Fibroblast of skin of left biceps (primary cell): ENCODE measurements at places on chromosomes 3 and 15.

DNA sequence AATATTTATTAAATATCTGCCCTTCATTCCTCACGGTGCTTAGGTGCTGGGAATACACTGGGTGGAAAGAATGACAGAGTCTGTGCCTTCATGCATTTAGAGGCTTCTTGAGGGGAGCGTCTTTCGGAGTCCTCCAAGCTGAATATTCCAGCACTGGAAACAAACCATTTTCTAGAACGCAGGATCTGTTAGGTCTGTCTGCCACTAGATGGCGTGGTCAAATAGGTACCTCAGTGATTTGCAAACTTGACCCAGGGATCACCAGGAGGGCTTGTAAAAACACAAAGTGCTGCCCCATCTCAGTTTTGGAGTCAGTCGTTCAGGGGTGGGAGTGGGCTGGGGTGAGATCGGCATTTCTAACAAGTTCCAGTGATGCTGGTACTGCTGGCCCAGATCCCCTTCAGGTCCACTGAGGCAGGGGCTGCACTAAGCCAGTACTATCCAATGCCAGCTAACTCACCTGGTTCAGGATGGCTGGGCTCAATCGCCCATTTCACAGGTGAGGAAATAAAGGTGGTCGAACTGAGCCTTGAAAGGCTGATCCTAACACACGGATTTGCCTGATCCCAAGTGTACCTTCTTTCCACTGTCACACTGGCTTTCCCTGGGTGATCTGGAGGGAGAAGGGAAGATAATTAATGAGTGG is 14.8 kb downstream of the ARNT2 start:
- DNase-seq = no peak

- no peak for DNase-seq
Measured at GRCh38 chr15:25226360-25226759, 212.5 kb downstream of the UBE3A start.

GRCh38 chr15:79495775-79496174 is 63.6 kb downstream of the MINAR1 start:
- DNase-seq = no peak

DNA sequence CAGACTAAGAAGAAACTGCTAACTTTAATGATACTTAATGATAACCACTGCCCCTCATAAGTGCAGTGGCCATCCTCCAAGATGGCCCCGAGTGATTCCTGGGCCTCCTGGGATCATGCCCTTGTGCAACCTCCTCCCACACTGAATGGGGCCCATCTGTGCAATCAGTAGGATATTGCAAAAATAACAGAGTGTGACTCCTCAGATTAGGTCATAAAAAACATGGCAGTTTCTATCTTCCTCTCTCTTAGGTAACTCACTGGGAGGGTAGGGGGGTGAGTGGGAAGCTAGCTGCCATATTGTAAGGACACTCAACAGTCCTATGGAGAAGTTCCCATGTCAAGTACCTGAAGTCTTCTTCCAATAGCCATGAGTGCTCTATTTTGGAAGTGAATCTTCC is 173.0 kb downstream of the SHQ1 start:
- DNase-seq = no peak

DNA sequence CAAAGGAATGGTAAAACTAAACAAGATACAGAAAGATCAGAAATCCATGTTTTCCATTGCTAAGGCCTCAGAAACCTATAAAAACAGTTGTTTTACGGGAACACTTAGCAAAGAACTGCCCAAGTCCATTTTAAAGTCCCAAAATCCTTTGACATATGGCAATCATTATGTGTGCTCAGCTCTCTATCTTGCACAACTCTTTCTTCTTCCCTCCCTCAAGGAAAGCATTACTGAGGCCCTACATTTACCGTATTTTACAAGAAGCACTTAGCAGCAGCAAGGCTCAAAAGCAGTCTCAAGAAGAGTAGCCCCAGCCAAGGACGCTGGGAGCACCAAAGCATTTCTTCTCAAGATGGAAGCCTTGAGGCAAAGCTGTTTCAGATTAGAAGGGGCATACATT is 169.6 kb upstream of the LRTM1 start:
- DNase-seq = no peak

DNA sequence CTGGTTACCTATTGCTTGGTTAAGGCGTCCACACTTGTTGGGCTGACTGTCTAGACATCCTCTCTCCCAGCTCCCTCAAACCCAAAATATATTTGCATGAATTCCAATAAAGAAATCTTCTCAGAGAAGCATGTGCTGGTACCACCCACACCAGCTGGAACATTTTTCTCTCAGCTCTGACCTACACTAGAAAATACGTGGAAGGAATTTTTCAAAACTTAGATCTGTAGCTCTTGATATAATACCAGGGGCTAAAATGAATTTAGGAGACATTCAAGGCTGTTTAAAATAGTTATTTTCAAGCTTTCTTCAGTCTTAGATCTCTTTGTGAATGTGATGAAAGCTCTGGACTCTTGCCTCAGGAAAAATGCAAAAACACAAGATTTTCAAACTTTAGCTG is 590.4 kb downstream of the PDCD6IP start:
- DNase-seq = no peak

GRCh38 chr15:39914977-39915376 is 5.1 kb downstream of the GPR176 start:
- no peak for DNase-seq

- DNase-seq = no peak
Measured at GRCh38 chr3:63029326-63029725, 154.1 kb upstream of the CADPS start.

DNA sequence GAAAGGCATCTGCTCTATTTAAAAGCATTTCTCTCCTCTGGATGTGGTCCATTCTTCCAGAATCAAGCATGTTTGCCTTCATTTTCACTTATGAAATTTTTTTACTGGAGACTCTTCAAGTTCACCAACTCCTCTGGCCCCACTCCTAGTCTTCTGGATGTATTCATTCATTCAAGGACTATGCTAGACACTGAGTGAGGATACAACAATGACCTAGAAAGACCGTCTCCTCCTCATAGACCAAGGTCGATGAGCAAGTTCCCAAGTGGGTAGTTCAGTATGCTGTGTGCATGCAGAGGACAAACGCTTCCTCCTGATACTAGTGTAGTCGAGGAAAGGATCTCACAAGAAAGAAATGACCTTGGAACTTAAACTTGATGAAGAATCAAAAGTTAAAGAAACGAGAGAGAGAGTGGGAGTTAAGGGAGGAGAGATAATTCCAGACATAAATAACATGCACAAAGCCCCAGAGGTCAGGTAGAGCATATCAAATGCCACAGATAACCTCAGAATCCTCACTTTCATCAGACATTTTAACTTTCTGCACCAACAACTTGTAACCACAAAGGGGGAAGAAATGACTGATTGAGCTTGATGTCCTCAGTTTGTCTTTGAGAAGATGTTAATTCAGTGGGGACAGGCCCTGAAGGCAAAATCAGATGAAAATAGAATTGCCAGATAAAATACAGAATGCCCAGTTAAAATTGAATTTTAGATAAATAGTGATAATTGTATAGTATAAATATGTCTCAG is 149.4 kb downstream of the IMPG2 start:
- DNase-seq = no peak

- no peak for DNase-seq
Measured at GRCh38 chr3:100263583-100263982, 2.8 kb downstream of the TBC1D23 start.

GRCh38 chr15:69718436-69718835 is 265.8 kb downstream of the RPLP1 start:
- DNase-seq = no peak
